Transverse colon (tissue), 4 donors: ENCODE measurements at places on chromosomes 5 and 9. TPM values are rescaled to one million over a fixed set of nuclear protein-coding genes. Genes with fewer than 3 reads are reported as not detected.
A peak's percentile ranks its signal among the peaks of the same experiment; 100 is the strongest.

GRCh38 chr9:121596515-121596914 is 54.9 kb upstream of the DAB2IP start:
- DNase-seq: no peak

- DNase-seq: no peak
These were observed 82.7 kb upstream of the OLFM1 start for GRCh38 chr9:135004772-135005171.

DNA sequence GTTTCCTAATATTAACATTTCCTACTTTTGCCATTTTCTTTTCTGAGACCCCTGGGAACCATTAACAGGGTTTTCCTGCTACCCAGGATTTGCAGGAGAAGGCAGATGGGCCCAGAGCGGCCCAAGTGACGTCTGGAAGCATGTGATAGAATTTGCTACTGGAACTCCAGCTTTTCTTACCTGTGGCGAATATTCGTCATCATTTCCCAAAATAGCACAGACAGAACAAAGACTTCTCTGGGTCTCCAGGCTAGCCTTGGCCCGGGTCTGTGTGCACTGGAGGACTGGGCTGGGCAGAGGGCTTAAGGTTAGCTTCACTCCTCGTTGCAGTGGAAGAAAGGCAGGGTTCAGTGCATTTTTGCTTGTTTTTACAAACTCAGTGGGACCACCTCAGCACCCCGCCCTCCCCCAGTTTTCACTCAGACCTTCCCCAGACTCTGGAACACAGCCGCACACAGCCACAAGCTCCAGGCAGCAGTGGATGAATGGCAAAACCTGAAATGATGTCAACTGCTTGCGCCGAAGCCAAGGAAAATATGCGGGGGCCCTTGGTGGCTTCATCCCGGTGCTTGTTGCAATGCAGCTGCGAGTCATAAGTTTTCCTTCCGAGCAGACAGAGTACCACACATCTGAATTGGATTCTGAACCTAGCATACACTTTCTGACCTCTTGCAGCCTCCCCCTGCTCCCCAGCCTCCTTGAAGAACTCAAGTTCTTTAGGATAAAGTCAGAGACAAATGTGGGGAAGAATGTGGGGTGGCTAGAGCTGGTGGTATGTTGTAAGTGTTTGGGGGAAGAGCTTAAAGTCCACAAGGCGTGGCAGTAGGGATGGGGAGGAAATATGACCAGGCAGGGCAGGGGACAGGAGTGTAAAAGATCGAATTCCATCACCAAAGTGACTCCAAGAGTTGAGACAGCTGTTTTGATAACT is 586.0 kb downstream of the CCDC171 start:
- DNase-seq: no peak

GRCh38 chr9:114046875-114047274 is 31.2 kb downstream of the AMBP start:
- no peak for DNase-seq

DNA sequence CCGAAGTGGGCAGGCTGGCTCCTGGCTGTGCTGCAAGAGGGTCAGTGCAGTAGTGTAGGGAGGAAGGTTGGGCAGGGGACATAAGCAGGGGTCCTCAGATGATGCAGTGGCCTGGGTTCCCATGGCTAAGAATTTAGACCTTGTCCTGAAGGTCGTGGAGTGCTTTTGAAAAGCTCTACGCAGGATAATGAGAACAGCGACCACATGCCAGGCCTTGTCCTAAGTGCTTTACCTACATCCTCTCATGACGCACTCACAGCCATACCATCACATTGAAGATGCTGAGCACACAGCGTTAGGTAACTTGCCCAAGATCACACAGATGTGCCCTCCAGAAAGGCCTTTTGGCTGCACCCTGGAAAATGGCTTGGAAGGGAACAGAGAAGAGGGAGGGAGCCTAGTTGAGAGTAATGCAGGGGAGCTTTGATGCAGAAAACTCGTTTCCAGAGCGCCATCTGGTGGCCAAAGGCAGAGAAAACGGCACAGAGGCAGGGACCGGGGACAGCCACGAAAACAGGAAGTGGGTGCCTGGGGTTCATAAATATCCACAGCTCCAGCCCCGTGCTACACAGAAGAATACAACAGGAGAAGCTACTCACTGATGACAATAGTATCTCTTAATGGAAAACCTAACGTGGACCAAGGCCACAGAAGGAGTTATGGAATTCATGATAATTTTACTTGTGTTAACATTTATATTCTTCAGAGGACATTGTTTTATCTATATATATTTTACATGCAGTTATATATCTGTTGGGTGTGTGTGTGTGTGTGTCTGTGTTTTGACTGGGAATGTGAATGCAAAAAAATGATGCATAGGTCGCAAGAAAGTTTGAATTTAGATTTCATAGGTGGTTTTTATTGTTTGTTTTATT is 2.7 kb upstream of the PCDH12 start:
- peak; percentile 93 for DNase-seq

GRCh38 chr5:76715736-76716455 is at the start of gene F2R:
TSS of gene F2R (plus strand) at chr5:76716126. CDS start at chr5:76716308, 182 bp downstream.
- DNase-seq: peak; percentile 62

DNA sequence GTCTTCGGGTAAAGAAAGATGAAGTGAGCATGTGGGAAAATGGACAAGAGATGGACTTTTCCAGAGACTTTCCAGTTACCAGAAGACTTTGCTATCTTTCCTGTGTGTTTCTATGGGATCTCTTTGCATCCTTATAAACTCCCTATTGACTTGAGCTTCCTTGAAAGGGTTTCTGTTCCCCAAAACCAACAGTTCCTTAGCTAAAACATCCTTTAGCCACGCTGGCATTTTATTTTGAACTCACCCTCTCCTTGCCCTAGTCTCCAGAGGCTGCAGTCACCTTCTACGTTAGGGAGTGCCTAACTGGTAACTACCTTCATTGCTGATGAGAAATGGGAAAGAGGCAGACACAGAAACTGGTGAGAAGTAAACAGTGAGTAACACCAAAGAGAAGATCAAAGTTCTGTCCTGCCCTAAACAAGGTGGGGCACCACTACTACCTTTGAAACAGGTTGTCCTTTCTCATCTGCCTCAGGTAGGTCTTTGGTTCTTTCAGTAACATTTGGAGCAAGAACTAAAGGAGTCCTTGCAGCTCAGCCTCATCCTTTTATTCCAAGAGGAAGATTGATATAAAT is 402.9 kb downstream of the ENC1 start:
- DNase-seq: no peak

GRCh38 chr9:136903041-136903554 is 16.8 kb downstream of the TRAF2 start:
- DNase-seq: no peak

GRCh38 chr5:179427676-179428056 is 82.4 kb upstream of the ADAMTS2 start:
- no peak for DNase-seq

DNA sequence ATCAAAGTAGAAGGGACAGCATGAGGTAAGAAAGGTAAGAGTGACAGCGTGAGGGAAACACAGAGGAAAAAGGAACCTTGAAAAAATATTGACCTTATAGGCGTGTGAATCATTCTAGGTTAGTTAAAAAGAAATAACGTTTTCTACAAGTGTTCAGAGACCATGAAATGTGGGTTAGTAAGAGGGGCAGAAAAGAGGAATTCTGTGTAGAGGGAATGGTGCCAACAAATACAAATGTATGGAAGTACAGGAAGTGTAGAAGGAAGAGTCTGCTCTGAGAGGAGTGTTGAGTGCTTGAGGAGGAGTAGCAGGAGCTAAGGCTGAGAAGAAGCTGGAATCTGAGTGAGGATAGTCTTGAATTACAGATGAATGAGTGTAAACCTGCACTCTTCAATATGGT is 418.6 kb upstream of the RIOK2 start:
- DNase-seq: no peak

- no peak for DNase-seq
These were observed 290.1 kb upstream of the CDH9 start for GRCh38 chr5:27328480-27328879.

DNA sequence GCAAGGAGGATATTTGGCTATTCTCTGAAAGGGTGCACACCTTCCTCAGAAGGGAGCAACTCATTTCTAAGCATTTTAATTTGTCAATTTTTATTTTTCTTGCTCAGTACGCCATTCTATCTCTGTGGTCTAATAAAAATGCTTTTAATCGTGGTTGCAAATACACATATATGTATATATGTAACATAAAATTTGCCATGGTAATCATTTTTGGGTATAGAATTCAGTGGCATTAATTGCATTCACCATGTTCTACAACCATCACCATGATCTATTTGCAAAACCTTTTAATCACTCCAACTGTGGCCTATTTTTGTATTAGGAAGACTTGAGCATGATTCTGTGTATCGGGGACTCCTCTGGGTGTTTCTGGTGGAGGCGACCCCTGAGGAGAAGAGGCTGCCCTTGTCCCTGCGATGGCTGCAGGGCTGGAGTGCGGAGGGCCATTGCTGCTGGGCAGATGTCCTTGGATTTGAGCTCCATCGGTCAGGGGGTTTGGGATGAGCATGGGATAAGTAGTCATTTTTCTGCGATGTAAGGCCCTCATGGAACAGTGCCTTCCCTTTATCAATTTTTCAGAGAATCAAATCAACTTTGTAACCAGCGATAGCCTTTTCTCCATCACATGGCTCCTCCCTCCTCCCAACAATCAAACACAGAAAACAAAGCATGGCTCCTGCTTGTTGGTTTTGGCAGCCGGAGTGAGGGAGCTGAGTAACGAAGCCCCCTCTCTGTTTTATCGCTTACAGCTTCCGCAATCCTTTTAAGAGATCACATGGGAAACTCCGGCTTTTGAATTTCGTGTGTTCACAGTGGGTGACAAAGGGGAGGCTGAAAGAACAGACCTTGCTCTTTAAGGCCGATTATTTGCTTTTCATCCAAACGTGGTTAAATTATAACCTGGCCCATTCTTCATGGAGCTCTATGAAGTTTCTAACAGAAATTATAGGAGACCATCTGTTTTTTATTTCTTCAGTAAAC is 187.3 kb downstream of the TENT4A start:
- DNase-seq: no peak

DNA sequence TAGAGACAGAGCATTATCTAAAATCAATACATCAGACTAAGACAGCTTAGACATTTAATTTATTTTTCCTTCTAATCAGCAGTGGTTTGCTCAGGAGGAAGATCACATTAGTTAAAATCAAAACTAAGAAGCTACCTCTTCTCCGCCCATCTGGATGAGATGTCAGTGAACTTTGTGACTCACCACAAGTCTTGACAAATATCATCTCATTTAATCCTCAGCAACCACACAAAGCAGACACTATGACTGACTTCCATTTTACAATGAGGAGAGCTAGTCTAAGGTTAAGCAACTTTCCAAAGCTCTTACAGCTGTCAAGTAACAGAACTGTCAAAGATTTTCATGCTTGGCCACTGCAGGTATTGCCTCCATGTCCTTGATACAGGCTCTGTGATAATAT is 289.5 kb downstream of the DEPDC1B start:
- no peak for DNase-seq

DNA sequence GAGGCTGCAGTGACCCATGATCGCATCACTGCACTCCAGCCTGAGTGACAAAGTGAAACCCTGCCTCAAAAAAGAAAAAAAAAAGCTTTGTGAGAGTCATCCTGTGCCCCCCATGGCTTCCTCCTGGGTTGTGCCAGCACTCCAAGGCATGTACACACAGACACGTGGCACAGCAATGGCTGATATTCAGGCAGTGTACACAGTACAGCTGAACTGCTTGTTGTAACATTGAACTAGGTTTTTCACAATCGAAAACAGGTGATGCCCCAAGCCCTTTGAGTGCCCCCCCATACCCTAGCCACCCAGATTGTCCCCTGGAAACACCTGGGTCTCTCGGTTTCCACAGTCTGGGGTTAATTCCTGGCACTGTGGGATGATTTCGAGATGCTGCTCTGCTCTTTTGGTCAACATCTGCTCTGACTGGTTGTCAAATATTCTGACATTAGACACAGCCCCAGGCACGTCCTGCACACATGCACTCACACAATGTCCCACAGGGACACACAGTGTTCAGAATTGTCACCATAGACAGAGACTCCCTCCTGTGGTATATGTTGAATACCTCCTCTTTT is 9.2 kb downstream of the SPINK4 start:
- DNase-seq: no peak

DNA sequence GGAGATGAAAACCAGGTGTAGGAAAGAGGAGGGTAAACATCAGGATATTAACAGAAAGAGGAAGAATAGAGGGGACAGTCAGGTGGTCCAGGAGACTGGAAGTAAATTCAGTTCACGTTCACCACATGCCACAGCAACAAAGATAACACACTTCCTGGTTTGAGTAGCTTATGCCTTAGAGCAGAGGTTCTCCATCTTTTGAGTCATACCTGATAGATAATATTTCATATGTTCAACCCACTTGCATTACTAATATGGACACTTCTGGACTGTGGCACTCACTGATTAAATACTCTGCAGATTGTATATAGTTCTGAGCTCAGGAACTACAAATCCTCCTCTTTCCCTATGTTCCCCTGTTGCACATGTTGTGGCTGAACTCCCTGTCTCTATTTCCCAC is 179.9 kb upstream of the NR3C1 start:
- DNase-seq: no peak

DNA sequence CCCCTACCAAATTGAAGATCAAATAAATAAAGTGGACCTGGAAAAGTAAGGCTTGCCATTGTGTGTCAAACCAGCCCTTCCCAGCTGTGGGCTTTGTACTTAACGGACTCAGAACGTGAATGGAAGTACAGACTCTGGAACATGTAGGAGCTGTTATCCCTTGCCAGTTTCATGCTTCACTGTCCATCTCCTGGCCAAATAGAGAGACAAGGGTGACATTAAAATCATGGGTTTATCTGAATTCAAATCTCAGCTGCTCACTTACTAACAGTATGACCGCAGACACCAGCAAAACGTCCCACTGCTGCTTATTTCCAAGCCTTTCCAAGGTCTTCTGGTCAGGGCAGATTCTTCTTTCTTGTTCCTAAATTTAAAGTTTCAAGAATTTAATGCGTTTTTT is 52.2 kb downstream of the EXOSC2 start:
- no peak for DNase-seq

DNA sequence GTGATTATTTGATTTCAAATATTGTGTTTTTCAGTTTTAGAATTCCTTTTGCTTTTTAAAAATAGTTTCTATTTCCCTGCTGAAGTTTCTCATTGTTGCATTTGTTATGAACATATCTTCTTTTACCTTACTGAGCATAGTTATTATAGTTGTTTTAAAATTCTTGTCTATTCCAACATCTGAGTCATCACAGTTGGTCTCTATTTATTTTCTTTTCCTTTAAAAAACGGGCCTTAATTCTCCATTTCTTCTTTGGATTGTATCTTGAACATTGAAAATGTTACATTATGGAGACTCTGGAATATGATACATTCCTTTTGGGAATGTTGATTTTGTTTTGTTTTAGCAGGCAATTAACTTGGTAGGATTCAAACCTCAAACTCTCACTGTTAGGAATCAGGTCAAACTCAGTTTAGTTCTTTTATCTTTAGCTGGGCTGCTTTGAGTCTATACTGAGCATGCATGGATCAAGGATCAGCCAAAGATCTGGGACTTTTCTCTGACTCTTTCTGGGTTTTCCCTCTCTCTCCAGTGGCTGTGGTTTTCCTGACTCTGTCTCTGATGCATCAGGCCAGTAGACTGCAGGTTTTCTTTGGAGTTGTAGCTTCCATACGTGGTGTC is 70.3 kb downstream of the TEK start:
- DNase-seq: no peak

- no peak for DNase-seq
These were observed 98.0 kb upstream of the TSLP start for GRCh38 chr5:110973510-110973909.

MARCHF11 gene
- total RNA-seq: not detected
